ENCODE measurements at places on chromosomes 7 and 10.
A peak's percentile ranks its signal among the peaks of the same experiment; 100 is the strongest.

- DNase-seq = peak; percentile 23
These were observed 5.1 kb upstream of the BAZ1B start for GRCh38 chr7:73526896-73527821.

GRCh38 chr7:79293655-79294142 lies 159.8 kb downstream of the MAGI2 start:
- DNase-seq = no peak

- no peak for DNase-seq
These were observed 12.2 kb downstream of the ADAM12 start for GRCh38 chr10:126375926-126376554.

DNA sequence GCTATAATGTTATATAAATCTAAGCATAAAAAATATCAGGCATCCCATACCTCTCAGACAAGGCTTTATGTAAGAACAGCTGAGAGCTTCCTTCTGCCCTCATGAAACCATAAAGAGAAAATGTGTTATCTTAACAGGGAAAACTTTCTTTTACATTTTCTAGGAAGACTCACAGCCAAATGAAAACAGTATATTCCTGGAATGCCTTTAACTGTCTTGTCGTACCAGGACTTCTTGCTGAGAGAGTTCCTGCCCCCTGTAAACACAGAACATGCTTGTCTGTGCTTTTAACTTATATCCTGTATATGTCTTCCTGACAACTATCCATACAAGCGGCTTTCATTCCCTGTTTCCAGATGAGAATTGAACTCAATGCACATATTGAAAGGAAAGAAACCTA lies 64.8 kb upstream of the AHR start:
- no peak for DNase-seq
